PC-3 (cell line): ENCODE measurements at places on chromosomes 2 and 18. TPM values are rescaled to one million over a fixed set of nuclear protein-coding genes. Genes with fewer than 3 reads are reported as not detected.

Gene CDK15
- total RNA-seq = 2.4 TPM in 1 of 2 replicates, not detected in the other

Gene C2orf42
- 17.1 and 21.1 TPM in 2 replicates for total RNA-seq

Gene ANKRD36B
- 20.9 and 22.7 TPM in 2 replicates for total RNA-seq

Gene EVX2
- not detected in 2 replicates for total RNA-seq

Gene AGAP1
- 28.6 and 31.0 TPM in 2 replicates for total RNA-seq

Gene TLX2
- total RNA-seq = 3.1 and 3.4 TPM in 2 replicates

Gene THSD7B
- under 0.01 TPM in 1 of 2 replicates, not detected in the other for total RNA-seq

Gene CCDC74A
- total RNA-seq = 6.5 and 13.7 TPM in 2 replicates

Gene MERTK
- total RNA-seq = 2.5 and 3.9 TPM in 2 replicates

Gene TRABD2A
- total RNA-seq = 2.0 and 4.0 TPM in 2 replicates

Gene PXDN
- total RNA-seq = 125 and 155 TPM in 2 replicates

Gene GPATCH11
- 4.5 and 5.2 TPM in 2 replicates for total RNA-seq

Gene M1AP
- not detected in 2 replicates for total RNA-seq

- no peak for DNase-seq
These were observed 47.5 kb downstream of the NBEAL1 start for GRCh38 chr2:203062126-203062525.

- no peak for DNase-seq
These were observed 17.1 kb upstream of the SNED1 start for GRCh38 chr2:240981280-240981679.

DNA sequence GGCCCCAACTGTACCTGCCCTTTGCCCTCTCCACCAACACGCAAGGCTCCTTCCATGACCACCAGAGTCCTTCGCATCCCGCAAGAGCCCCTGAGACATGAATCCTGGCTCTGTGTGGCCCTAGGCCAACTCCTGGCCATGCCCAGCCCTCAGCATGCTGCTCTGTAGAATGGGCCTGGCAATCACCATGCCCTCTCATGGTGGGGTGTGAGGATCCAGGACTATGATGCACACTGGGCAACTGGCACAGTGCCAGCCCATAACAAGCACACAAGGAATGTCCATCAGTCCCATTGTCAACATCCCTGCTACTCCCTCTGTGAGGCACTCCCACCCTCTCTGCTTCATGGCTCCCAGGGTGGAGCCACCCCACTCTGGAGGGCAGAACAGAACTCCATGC is 44.7 kb downstream of the FER1L5 start:
- DNase-seq = no peak

- DNase-seq = no peak
These were observed 179.5 kb downstream of the SMAD2 start for GRCh38 chr18:47750889-47751423.

DNA sequence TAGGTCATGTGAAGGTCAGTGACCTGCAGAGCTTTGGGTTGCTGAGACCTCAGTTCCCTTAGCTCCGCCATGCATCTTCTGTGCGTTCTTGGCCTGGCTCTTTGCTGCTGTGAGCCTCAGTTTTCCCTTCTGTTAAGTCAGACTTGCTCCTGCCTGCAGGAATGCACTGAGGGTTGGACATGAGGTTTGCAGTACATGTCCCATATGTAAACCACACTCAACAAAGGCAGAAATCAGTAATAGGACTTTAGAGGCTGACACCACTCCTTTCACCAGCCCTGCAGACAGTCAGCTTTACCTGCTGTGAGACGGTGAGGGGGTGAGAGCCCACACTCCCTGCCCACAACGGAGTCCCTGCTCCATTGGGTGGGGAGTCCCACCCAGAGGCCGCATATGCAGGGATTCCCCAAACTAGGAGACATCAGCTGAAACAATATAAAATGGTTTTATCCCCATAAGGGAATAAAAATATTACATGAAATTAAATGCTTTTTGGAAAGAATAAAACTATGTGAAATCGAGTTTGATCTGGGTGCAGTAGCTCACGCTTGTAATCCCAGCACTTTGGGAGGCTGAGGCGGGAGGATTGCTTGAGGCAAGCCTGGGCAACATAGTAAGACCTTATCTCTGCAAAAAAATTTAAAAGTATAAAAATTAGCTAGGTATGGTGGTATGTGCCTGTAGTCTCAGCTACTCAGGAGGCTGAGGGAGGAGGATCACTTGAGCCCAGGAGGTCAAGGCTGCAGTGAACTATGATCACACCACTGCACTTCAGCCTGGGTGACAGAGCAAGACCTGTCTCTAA is 55.1 kb downstream of the MYO7B start:
- no peak for DNase-seq

GRCh38 chr2:68222287-68222686 is 30.0 kb downstream of the PPP3R1 start:
- DNase-seq = no peak

DNA sequence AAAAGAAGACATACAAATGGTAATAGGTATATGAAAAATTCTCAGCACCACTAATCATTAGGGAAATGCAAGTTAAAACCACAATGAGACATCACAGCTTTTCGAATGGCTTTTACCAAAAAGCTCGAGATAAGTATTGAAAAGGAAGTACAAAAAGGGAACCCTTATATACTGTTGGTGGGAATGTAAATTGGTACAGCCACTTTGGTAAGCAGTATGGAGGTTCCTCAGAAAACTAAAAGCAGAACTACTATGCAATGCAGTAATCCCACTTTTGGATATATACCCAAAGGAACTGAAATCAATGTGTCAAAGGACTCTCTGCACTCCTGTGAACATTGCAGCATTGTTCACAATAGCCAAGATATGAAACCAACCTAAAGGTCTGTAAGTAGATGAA is 107.5 kb upstream of the SPATS2L start:
- DNase-seq = no peak

DNA sequence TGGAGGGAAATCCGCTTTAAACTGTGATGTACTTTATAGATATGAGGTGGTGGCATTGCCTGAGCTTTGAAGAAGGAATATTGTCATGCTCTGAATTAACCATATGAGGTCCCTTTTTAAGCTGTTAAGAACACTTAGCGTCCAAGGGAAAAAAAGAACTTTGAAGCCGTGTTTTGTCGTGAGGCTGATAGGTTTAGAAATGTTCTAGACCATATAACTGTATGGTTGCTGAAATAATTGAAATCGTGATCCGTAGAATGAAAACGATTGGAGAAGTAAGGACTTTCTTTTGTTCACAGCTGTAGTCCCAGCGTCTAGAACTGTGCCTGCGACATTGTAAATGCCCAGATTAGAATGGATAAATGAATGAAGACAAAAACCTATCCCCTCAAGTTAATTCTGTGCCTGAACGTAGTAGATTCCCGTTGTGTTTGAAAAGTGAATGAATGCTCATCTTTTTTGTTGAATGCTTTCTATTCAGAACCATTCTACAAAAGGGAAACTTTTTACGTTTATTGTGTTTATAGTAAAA is 1.5 kb downstream of the SMCHD1 start:
- peak; percentile 16 for DNase-seq

GRCh38 chr2:71532327-71532726 is 79.0 kb downstream of the DYSF start:
- DNase-seq = no peak

GRCh38 chr2:10490806-10491291 is 42.7 kb upstream of the ODC1 start:
- DNase-seq = no peak

DNA sequence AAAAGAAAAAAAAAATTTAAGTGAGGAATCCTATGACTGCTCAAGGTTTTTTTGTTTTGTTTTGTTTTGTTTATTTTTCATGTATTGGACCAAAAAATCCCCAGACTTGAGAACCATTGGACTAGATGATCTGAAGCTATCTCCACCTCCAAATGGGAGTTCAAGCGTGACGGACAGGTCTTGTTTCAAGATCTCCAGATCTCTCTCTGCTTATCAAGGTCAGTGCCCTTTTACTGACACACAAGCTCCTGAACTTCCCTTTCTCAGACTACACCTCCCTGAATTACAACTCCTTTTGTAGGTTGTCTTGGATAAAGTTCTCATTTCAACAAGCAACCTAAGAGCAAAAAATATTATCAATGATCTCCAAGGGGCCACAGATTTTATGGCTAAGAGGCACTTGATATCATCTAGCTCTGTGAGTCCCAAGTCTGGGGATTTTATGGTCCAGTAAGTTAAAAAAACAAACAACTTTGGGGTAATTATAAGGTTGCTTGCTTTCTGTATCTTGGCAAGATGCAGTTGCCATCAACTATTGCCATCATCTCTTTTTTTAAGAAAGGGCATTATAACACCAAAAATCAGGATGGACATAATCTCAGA is 396.0 kb upstream of the ATP5MC3 start:
- no peak for DNase-seq

DNA sequence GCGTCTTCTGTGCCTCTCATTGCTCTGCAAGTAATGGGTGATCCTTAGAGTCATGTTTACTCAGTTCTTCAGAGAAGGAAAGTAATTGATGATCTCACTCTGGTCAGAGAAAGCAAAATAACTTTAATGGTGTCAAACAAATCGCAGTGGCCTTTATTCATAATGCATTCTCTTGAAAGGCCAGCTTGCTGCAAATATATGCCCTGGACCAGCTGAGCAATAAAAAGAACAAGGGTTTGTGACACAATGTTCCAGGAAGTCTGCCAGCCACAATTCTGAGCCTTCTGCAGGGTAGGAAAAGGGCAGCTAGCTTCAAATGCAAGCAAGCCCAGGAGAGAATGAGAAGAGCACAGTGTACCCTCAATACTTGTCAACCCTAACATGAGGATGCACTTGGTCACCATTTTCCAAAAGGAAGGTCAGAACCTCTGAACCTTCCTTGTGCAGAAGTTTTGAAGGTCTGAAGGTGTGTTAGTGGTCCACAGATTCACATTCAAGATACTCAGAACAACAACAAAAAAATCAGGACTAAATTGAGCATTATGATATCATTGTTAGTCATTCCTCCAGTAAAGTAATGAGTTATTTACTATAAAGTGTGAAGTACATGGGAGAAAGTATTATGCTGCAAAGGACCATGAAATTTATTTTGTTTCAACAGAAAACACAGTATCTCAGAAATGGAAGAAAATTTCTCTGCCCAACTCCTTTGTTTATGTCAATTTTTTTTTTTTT is 355.6 kb downstream of the PAX3 start:
- peak; percentile 66 for DNase-seq

DNA sequence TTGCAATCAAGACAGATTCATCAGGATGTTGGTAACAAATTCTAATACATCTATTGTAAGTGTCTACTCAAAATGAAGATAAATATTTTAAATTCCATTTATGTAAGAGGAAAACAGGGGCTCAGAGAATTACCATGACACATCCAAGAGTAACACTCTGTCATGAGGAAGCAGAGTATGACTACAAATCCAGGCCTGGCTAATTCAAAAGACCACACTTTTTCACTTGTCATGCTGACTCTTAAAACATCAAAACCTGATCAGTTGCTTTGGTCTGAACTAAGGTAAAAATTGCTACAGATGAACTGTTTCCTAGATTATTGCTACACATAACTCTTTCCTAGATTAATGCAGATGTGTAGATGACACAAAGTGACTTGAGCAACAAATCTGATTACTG is 880.6 kb downstream of the TSN start:
- DNase-seq = peak; percentile 57

GRCh38 chr2:121529439-121530211 is 1.1 kb upstream of the RNU4ATAC start:
- DNase-seq = peak; percentile 42

- no peak for DNase-seq
These were observed 26.1 kb upstream of the SALL3 start for GRCh38 chr18:78953566-78953965.

DNA sequence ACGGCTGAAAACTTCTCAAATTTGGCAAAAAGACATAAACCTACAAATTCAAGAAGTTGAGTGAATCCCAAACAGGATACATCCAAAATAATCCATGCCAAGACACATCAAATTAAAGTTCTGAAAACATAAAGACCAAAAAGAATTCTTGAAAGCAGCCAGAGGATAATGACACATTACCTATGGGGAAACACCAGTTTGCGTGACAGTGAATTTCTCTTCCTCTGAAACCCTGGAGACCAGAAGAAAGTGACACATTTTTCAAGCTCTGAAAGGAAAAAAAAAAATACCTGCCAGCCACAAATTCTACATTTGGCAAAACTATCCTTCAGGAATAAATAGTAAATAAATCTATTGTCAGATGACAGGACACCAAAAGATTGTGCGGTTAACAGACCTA is 86.0 kb upstream of the AFF3 start:
- no peak for DNase-seq

- no peak for DNase-seq
These were observed 21.9 kb downstream of the RNF144A start for GRCh38 chr2:6939071-6939470.

DNA sequence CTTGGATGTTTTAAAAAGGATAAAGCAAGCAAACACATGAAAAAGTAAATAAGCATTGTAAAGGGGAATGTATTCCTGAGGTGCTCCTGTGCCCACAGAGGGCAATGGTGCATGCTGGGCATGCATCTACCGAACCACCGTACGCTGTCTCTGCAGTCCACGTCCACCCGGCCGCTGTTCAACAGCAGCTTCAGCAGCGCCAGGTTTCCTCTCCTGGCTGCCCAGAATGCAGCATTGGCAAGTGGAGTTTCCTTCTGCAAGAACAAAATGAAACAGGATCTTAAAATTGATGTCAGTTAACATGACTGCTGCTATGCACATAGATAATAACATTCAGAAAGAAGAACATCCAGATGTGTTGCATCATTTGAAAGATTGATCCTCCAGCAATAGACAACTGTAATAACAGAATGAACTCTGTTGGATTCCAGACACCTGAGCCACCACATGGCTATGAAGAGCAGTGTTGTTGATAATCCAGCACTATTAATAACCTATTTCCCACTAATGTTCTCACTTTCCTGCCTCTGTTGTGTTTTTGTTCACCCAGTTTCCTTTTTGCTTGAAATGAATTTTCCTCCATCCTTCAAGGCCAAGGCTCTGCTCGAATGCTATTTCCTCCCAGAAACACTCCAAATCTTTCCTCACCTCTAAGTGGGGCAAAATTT is 13.6 kb downstream of the ANKRD29 start:
- no peak for DNase-seq

- DNase-seq = no peak
These were observed 136.9 kb upstream of the CAB39 start for GRCh38 chr2:230575642-230576324.

GRCh38 chr2:205747829-205748386 is 65.6 kb downstream of the NRP2 start:
- DNase-seq = no peak

GRCh38 chr2:160351956-160352355 is 141.7 kb downstream of the RBMS1 start:
- peak; percentile 61 for DNase-seq

GRCh38 chr2:235406430-235406829 is 87.4 kb upstream of the AGAP1 start:
- DNase-seq = no peak

GRCh38 chr18:1663879-1664705 is 759.4 kb downstream of the ADCYAP1 start:
- peak; percentile 69 for DNase-seq

GRCh38 chr2:48270209-48270608 is 259.7 kb upstream of the STON1 start:
- no peak for DNase-seq

DNA sequence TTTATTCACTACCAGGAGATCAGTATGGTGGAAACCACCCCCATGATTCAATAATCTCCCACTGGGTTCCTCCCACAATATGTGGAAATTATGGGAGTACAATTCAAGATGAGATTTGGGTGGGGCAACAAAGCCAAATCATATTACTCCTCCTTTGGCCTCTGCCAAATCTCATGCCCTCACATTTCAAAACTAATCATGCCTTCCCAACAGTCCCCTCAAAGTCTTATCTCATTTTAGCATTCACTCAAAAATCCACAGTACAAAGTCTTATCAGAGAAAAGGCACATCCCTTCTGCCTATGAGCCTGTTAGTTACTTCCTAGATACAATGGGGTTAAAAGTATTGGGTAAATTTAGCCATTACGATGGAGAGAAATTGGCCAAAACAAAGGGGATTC is 989.5 kb upstream of the CNTNAP5 start:
- DNase-seq = no peak

- DNase-seq = no peak
These were observed 235.5 kb upstream of the SIX3 start for GRCh38 chr2:44705876-44706480.
